GM12878 (cell line): ENCODE measurements at places on chromosomes 5 and 9. TPM values are rescaled to one million over a fixed set of nuclear protein-coding genes. Genes with fewer than 3 reads are reported as not detected.
A peak's percentile ranks its signal among the peaks of the same experiment; 100 is the strongest.

The SCAI gene
- 6.9 and 8.1 TPM in 2 replicates for total RNA-seq

The IL13 gene
- total RNA-seq: not detected in 2 replicates

The FOXD4L4 gene
- total RNA-seq: 0.24 and 0.36 TPM in 2 replicates

The CDH6 gene
- not detected in 2 replicates for total RNA-seq

The BNC2 gene
- total RNA-seq: 0.31 and 0.40 TPM in 2 replicates

The GRIA1 gene
- total RNA-seq: 0.18 TPM in 1 of 2 replicates, not detected in the other

The EPB41L4A gene
- 0.28 and 1.3 TPM in 2 replicates for total RNA-seq

The BTNL8 gene
- total RNA-seq: not detected in 2 replicates

The ABLIM3 gene
- 0.13 TPM in 1 of 2 replicates, not detected in the other for total RNA-seq

The PKD2L2 gene
- 0.36 TPM in 1 of 2 replicates, not detected in the other for total RNA-seq

The EPB41L4B gene
- 0.16 and 0.28 TPM in 2 replicates for total RNA-seq

The LRRC26 gene
- total RNA-seq: 0.58 and 0.64 TPM in 2 replicates

The EFNA5 gene
- total RNA-seq: 11.4 and 13.5 TPM in 2 replicates

GRCh38 chr5:170603578-170604565, 100.1 kb downstream of the KCNIP1 start:
- no peak for DNase-seq

- no peak for DNase-seq
Observed at GRCh38 chr5:159017786-159018185, 81.9 kb downstream of the EBF1 start.

DNA sequence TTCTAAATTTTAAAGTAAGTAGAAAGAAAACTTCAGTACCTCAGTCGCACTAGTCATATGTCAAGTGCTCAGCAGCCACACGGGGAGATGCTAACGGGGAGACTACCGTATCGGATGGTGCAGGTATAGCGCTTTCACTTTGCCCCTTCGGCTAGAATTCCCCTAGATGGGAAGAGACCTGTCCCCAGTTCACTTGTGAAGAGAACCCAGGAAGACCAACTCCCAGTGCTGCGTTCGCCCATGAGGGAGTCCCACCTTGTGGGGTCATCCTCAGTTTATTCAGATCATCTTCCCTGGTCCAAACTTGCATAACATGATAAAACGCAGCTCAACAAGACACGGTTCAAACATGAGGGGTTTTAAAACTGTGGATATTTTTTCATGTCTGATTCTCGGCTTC, 87.3 kb downstream of the LHFPL2 start:
- no peak for DNase-seq

- no peak for DNase-seq
Observed at GRCh38 chr9:78213712-78214111, 22.2 kb upstream of the CEP78 start.

- no peak for DNase-seq
Observed at GRCh38 chr5:159031513-159031912, 68.2 kb downstream of the EBF1 start.

GRCh38 chr9:16871336-16872151, 1.1 kb upstream of the BNC2 start:
- no peak for DNase-seq

DNA sequence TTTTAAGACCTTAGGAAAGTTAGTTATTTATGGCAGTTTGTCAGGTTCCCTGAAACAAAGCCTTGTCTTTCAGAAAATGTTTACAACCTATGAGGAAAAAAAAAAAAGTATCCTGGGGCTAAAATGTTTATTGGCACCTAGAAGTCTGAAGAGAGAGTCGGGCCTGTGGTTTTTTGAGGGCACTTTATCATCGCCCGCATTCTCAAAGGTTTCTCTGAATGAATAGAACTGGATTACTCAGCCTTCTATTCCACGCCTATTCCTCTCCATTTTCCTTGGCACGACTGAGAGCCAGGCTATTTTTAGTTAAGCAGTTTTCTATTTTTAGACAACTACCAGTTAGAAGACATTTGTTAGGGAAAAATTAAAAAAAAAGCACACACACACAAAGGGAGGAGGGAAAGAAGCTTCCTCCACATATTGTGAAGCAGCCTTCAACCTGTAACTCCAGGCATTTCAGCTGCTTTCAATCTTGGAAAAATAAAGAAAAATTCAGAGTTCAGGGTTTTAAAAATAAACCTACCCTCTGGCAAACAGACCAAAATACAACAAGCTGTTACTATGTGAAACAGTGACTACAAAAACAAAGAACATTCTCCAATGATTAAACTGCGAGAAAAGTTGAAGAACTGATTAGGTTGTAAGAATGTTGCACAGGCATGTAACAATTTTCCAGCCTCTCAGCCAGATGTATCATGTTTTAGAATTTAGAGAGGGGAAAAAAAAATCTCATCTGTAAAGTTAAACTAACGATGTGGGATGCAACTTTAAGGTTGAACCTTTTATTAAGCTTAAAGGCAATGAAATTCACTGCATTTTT, 97.0 kb downstream of the MEF2C start:
- peak; percentile 43 for DNase-seq

DNA sequence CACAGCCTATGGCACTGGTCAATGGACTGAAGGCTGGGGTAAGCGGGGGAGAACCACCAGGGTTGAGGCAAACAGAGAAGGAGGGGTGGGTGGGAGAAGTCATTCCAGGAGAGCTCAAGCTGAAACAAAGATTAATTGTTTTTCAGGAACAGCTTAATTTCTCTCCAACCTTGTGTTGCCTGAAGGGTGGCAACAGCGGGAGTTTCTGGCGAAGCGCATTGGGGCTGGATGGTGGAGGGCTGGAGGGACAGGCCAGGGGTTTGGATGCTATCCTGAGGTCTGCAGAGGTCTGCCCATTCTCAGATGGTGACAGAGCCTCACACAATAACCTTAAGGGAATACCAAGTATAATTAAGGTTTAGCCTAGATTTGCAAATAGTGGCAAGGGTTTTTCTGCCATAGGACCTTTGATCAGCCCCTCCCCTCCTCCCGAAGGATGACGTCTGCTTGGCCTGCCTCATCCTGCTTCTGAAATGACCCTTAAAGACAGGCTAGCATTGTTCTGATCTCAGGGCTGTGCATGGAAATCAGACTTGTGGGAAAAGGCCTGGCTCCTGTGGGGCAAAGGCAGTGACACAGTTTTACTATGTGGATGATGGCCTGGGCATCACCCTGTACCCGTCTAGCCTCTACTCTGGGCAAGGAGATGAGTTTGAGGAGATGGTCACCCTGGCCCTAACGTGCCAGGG, 32.7 kb downstream of the PSD2 start:
- no peak for DNase-seq

DNA sequence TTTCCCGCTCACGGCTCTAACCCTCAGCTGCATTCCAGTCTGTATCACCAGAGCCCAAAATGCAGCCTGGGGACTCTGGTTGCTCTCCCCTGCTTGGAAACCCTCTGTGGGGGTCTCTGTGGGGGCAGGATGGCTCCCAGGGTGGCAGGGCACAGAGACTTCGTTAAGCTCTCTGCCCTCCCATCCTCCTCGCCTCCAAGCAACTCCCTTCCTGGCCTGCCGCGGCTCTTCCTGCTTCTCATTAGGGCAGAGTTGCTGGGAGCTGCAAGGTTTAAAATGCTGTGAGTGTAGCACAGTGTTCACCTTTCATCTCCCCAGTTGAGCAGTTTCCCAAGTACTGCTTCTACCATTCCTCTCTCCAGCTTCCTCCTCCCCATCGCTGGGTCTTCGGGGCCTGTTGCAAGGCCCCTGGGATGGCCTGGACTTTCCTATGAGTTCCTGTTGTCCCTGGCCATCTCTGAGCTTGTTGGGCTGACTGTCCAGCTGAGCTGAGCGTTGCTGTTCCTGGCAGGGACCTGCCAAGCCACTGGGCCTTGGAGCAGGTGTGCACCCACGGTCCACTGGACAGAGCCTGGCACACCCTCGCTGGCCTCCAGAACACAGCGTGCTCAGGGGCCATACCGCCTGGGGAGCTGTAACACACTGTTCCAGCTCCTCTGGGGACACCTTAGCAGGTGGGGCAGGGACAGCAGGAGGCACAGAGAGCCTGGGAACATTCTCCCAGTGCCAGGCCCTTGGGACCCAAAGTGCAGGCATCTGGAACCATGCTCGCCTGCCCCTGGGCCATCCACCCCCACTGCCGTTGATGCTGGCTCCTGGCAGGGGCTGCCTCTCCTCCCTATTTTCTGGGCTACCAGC, 188.4 kb downstream of the C9orf50 start:
- no peak for DNase-seq

- peak; percentile 5 for DNase-seq
Observed at GRCh38 chr5:108345541-108346171, 36.2 kb downstream of the FBXL17 start.

DNA sequence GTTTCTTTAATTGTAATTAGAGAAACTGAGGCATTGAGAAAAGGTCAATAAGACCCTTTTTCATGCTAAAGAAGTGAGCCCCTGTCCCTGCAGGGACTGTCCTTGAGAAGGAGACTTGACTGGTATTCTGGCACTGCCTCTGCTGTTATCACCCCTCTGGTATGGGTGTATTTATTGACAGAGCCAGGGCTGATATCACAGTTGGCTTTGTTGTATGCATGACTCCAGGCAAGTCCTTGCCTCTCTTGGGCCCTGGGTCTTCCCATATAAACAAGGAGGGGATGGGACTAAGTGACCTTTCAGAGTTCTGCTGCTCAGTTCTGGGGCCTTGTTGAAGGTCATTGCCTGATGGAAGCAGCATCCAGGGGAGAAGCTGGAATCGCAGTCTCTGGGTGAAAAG, 71.8 kb upstream of the PPARGC1B start:
- no peak for DNase-seq

- DNase-seq: peak; percentile 85
Observed at GRCh38 chr5:76402251-76402885, 717 bp upstream of the IQGAP2 start.

- no peak for DNase-seq
Observed at GRCh38 chr9:35716230-35716629, 15.8 kb downstream of the TLN1 start.

DNA sequence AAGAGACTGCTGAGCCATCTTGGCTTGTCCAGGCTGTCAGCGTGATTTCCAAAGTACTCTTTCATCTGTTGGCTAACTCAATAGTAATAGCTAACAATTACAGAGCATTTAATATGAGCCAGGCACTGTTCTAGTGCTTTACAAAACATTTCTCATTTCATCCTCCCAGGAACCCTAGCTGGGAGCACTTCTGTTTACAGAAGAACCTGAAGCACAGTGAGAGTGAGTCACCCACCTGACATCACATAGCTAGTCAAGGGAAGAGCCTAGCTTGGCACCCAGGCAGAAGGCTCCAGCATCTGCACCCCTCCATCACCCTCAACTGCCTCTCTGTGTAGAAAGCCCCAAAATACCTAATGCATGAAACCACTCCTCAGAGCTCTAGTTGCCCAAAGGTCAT, 57.5 kb upstream of the IQGAP2 start:
- DNase-seq: no peak

- DNase-seq: no peak
Observed at GRCh38 chr9:126981218-126981617, 66.6 kb downstream of the RALGPS1 start.

- DNase-seq: no peak
Observed at GRCh38 chr5:150627731-150628545, 12.5 kb upstream of the SYNPO start.

DNA sequence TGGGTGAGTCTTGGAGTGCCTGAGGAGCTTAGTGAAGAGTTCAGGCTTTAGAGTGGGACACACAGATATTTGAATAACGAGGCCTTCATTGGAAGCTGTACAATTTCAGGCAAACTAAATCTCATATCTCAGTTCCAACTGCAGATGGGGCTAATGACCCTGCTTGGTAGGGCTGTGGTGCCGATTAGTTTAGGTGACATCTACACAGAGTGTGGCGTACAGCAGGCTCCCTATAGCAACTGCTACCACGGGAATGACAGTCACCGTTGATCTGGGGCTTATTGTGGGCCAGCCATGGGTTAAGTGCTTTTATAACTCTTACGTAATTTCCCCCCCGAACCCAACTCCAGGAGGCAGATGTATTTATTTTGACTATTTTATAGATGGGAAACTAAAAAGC, 70.8 kb downstream of the FAT2 start:
- DNase-seq: no peak

DNA sequence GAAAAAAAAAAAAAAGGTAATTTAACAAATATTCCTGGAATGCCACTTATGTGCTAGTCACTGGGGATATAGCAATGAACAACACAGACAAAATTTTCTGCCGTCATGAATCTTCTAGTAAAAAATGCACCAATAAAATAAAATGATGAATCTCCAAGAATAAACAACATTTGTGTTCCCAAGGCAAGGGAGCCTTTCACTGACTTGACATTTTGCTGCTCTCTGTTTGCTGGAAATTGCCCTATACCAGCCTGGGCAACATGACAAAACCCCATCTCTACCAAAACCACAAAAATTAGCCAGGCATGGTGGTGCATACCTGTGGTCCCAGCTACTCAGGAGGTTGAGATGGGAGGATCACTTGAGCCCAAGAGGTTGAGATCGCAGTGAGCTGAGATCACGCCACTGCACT, 64.5 kb upstream of the ERBIN start:
- DNase-seq: no peak

- DNase-seq: no peak
Observed at GRCh38 chr5:154813158-154813557, 37.2 kb downstream of the FAXDC2 start.

- no peak for DNase-seq
Observed at GRCh38 chr9:72315510-72316311, 49.3 kb downstream of the ZFAND5 start.

DNA sequence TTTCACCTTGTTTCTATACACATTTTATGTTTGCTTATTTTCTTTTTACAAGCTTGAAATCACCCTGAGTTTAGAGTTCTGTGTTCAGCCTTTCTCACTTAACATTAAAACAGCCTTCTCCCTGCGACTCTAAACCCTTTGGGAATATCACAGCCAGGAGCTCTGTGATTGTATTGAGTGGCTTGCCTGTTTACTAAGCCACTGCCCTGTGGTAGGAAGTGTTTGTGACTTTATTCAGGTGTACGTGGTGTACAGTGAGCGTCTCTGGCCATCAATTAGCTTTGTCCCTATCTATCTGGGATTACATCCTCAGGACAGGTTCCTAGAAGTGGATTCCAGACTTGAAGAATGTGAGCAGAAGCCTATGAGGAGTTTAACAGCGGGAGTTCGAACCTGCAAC, 11.0 kb upstream of the NEURL1B start:
- DNase-seq: no peak

DNA sequence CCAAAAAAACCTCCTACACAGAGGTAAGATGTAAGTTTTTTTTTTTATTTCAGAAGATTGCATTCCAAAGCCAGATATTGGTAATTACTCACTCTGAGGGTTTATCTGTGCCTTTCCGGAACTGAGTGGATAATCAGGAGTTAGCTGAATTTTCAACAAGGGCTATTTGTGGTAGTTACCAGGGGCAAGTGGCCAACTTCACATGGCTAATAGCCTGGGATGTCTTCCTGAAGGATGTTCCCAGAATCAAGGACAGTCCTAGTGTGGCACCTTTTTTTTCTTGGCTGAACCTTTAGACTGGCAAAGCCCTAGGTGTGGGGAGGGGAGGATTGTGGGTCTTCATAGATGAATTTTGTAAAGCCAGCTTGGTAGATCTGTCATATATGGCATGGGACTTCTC, 7.1 kb downstream of the LARP1 start:
- DNase-seq: no peak

- DNase-seq: no peak
Observed at GRCh38 chr9:76643399-76644117, 120.7 kb upstream of the PCA3 start.

- DNase-seq: no peak
Observed at GRCh38 chr5:178573216-178573615, 17.0 kb downstream of the COL23A1 start.
